Stimulated activated CD4-positive, alpha-beta T cell treated with anti-CD3 and anti-CD28 coated beads, Interleukin-2, amount 100 ng/mL, for 4 hours (primary cell): ENCODE measurements at places on chromosomes 11 and 22.

DNA sequence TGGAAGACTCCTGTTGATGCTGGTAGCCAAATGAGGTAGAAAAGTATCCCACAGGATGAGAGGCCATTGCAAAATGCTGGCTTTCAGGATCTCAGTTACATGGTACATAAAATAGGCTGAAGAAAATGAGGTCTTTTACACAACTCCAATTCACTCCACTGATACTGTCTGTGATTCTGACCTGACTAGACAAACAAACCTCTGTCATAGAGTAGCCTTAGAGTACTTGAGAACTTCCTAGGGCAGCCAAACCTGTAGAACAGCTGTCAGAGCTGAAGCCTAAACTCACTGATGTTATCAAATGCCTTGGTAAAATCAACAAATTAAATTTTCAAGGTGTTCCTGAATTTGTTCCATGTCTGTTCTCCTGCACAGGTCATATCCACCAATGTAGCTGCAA lies 26.2 kb upstream of the POGLUT3 start:
- no peak for DNase-seq

GRCh38 chr11:3817181-3817800 lies 8.9 kb downstream of the PGAP2 start:
- no peak for DNase-seq

- no peak for DNase-seq
These were observed 18.6 kb upstream of the PARVB start for GRCh38 chr22:44005524-44005923.

DNA sequence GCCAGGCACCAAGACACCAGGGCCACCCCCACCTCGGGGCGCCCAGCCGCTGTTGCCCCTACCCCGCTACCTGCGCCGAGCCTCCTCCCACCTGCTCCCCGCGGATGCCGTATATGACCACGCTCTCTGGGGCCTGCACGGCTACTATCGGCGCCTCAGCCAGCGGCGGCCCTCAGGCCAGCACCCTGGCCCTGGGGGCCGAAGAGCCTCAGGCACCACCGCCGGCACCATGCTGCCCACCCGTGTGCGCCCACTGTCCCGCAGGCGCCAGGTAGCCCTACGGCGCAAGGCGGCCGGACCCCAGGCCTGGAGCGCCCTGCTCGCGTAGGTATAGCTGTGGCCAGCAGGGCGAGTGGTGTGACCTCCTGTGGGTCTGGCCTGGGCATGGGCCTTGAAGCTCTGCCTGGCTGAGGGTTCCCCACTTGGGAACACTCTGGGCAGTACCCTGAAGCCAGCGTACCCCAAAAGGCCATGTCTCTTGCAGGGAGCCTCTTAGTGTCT lies 14.8 kb upstream of the MDK start:
- no peak for DNase-seq

DNA sequence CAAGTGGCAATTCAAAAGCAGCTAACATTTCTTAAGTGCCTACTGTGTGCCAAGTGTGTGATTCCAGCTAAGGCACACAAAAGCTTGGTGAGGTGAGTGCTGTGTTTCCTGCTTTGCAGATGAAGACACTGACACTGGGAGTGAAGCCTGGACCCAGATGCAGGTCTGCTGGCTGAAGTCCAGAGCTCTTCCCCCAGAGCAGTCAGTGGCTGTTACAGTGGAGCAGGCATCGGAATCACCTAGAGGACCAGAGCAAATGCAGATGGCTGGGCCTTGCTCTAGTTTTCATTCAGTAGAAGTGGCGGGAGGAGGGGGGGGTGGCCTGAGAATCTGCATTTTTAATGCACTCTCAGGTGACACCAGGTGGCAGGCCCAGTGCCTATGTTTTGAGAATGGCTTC lies 342.3 kb downstream of the CADM1 start:
- DNase-seq = no peak

GRCh38 chr11:110287537-110287936 lies 8.9 kb downstream of the RDX start:
- no peak for DNase-seq

GRCh38 chr11:116504541-116505297 lies 268.1 kb downstream of the BUD13 start:
- DNase-seq = no peak
